GM23248 (cell line): ENCODE measurements at places on chromosomes 3 and 15.

- no peak for DNase-seq
These were observed 897.9 kb downstream of the EPHA3 start for GRCh38 chr3:90005281-90005847.

GRCh38 chr3:180749322-180749721 is 70.0 kb upstream of the CCDC39 start:
- no peak for DNase-seq

- no peak for DNase-seq
These were observed 221.4 kb downstream of the FAM43A start for GRCh38 chr3:194906970-194907629.

DNA sequence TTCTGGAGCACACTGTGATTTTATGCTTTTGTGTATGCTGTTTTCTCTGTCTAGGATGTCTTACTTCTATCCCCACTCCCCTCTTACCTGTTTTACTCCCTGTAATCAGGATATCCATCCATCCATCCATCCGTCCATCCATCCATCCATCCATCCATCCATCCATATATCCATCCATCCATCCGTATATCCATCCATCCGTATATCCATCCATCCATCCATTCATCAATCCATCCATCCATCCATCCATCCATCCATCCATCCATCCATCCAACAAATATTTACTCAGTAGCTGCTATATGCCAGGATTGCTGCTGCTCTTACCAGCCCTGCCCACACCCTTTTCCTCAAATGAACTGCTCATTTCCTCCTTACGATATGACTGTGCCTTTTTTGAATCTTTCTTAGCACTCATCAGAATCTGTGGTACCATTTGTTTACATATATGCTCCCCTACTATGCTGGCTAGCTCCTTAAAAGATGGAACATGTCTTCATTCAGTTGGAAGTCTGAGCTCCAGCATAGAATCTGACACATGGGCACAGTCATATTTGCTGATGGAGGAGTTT is 35.2 kb downstream of the USP13 start:
- no peak for DNase-seq

DNA sequence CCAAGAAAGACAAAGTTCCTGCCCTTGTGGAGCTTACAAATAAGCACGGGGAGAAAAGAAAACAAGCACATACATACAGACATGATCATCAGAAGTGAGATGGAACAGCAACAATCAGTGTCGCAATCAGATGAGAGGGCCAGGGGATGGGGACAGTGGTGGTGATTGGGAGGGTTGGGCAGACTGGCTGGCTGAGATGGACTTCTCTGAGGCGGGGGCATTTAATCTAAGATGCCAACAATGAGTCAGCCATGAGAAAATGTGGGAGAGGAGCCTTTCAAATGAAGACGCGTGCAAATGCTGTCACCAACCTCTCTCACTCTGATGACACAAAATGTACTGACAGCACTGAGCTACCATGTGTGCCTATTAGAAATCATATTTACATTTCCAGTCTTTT is 81.4 kb downstream of the NCEH1 start:
- peak; percentile 74 for DNase-seq
